Hypothalamus (tissue), 51 donors: ENCODE measurements at places on chromosomes 6 and 20.
A peak's percentile ranks its signal among the peaks of the same experiment; 100 is the strongest.

- no peak for DNase-seq
Observed at GRCh38 chr6:109197061-109197460, 101.8 kb downstream of the CEP57L1 start.

DNA sequence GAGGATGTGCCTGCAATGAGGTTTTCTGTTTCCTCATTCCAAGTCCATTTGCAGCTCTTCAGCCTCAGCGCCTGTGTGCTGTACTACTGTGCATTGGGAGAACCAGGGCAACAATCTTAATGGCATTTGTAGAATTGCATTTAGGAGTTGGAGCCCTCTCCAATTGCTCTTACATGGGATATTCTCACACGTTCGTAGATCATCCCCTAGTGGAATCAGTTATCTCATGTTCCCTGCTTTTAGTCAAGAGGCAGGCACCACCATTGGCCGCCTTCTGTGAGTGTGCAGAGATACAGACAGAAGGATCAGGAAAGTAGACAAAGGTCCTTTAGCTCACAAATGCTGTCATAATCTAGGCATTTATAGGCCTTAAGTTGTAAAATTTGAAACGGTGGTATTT is 84.2 kb upstream of the RGS17 start:
- DNase-seq = no peak

- no peak for DNase-seq
Observed at GRCh38 chr6:15790116-15790515, 127.3 kb upstream of the DTNBP1 start.

GRCh38 chr20:53884859-53885541 is 185.4 kb downstream of the BCAS1 start:
- no peak for DNase-seq

DNA sequence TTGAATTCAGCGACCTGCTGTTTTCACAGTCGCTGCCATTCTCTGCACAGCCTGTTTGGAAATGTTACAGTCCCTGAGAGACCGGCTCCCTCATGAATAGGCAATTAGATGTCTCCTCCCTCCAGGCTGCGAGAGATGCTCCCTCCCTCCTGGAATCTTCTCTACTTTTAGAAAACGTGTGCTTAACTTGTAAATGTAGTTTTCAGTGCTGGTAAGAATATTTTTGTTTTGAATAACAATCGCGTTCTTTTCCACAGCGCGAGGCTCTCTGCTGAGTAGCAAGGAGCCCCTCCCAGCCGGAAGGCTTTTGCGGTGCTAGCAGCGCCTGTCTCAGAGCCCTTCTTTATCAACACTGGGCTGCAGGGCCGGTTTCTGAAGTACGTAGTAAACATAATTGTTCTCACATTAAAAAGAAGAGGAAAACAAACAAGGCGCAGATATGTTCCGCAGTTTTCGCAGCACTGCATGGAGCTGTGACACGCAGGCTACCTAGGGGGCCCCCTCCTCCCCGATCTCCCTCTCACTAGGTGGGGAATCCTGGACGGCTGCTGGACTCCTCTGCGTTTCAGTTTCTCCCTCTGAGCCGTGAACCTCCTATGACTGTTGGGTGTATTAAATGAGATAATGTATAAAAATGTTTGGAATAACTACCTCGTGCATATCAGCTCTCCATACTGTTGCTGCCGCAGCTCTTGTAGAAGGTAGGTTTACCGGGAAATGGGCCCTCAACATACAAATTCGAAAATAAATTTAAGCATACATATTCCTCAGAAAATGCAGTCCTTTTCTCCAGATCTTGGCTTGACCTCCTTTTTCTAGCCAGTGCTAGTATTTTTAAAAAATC is 79.0 kb upstream of the SPACA1 start:
- DNase-seq = peak; percentile 11

- no peak for DNase-seq
Observed at GRCh38 chr20:36631646-36632045, 14.3 kb downstream of the SLA2 start.

- no peak for DNase-seq
Observed at GRCh38 chr6:110322874-110323242, 35.3 kb downstream of the METTL24 start.

- DNase-seq = no peak
Observed at GRCh38 chr6:169958510-169958909, 207.1 kb downstream of the ERMARD start.

GRCh38 chr6:31622684-31623091 is 2.2 kb downstream of the PRRC2A start:
- DNase-seq = no peak

DNA sequence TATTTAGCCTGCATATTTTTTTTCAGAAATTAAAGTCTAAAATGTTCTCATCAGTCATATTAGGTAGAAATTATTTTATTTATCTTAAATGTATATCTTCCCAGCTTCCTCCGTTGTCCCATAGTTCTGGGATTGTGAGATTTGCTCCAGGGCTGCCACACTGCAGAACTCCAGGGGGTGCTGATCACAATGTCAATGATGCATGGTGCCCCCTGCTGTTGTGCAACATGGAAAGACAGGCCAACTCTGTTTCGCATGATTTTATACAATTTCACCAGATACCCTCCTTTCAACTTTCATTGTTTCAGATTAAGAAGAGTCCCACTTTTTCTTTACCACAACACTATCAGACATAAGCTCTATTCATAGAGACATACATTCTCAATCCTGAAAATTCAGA is 35.9 kb downstream of the ID4 start:
- DNase-seq = no peak

DNA sequence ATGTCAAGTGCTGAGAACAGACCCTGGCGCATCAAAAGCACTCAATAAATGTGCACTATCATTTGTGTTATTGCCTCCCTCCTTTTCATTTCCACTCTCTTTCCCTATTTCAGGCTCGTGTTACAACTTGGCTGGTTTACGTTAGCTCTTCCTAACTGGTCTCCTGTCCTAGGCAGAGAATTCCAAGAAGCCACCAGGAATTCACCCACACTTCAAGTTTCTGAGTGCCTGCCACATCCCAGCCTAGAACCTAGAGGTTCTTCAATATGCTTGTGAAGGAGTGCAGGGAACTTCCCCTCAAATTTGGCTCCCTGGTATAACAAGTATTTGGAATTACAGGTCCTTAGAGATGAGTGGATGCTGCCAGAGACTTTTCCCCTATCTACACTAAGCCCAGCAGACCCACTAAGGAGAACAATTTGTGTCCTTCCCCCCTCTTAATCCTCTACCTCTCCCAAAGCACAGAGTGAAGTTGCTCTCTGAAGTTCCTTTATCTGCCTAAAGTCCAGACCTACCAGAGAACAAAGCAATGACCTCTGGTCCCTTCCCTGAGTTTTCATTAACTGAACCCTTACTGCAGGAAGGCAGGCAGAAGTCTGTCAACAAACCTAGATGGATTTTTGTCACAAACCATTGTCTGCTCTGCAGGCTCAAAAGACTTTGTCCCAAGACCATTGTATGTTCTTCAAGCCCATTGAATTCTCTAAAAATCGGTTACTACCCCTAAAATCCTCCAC is 201.6 kb upstream of the JARID2 start:
- DNase-seq = no peak

GRCh38 chr20:24452498-24453127 is 16.8 kb upstream of the SYNDIG1 start:
- no peak for DNase-seq

- no peak for DNase-seq
Observed at GRCh38 chr6:105324386-105324950, 78.4 kb downstream of the PREP start.

DNA sequence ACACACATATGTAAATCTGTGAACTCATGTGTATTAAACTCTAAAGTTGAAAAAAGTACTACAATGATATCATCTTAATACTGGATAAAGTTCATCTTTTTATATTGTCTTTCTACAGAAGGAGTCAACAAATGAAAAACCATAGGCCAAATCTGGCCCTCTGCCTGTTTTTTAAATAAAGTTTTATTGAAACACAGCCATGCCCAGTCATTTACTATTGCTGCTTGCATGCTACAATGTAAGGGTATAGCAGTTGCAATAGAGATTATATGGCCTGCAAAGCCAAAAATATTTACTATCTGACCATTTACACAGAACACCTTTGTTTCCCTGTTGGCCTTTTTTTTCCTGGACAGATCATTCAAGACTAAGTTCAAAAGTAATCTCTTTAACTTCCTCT is 374.6 kb upstream of the ARID1B start:
- no peak for DNase-seq

DNA sequence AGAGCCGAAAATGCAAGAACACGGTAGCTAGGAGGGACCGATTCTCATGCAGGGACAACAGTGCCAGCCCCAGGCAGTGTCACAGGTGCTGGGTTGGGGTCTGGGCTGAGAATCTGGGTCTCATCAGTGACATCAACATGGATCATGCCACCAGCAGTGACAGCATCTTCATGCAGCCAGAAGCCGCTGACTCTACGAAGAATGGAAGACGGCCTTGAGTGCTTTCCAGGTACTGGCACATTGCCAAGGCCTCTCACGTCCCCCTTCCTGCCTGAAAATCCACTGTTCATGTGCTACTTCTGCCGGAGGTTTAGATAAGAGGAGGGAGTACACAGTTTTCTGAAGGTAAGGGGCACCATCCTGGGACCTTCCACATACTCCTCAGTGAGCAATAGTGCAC is 141.1 kb upstream of the FOXQ1 start:
- DNase-seq = no peak
